ELF-1 (cell line): ENCODE measurements at places on chromosomes 16 and 17.

DNA sequence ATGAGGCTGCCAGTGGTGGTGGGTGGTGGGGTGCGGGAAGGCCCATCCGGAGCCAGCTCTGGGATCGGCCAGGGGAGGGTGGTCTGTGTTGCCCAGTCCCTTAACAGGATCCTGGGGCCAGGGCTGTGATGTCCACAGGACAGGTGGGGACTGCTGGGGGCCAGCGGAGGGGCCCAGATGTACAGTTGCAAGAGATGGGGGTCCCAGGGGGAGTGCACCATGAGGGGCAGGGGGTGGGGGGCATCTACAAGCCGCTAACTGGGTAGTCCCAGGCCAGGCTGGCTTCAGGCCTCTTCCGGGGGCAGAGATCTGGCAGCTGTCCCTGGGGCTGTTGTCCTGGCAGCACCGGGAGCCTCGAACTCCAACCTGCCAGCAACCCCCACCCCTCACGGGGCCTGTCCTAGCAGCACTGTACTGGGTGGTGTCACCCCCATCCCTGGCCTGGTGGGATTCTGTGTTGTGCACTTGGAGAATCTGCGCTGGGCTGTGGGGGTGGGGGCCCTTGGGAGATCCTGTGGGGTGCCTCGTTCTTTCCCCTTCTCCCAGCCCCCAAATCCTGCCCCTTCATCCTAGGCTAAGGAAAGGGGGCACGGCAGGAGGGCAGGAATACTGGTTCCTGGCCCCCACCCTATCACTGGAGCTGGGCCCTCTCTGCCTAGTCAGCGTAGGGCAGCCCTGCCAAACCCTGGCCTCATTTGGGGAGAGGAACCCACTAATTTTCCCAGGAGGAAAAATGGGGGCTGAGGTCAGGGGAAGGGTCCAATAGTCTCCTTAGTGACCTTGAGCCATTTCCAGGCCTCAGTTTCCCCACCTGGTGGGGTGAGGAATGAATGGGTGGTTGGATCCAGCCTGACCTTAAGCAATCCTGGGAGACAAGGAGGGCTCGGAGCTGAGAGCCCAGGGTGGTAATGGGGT lies 1.4 kb downstream of the MTSS2 start:
- DNase-seq: no peak

DNA sequence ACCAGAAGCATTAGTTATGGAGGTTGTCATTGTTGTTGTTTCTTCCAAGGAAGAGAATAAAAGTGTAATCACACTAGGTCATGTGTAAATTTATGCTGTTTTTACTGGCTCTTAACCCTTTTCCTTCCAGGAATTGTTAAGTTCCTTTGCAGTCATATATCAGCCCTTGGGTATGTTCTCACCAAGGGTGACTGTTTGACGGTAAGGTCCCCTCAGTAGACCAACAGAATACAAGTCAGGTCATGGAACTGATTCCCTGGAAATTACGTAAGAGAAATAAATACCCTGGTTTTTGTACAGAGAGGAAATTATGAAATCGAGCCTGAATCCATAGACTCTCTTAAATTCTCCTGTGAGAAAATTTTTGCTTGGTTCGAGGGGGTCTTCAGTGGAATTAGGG lies 11.2 kb upstream of the KCNJ2 start:
- no peak for DNase-seq

- DNase-seq: no peak
Observed at GRCh38 chr16:11314309-11314894, 30.9 kb upstream of the RMI2 start.

DNA sequence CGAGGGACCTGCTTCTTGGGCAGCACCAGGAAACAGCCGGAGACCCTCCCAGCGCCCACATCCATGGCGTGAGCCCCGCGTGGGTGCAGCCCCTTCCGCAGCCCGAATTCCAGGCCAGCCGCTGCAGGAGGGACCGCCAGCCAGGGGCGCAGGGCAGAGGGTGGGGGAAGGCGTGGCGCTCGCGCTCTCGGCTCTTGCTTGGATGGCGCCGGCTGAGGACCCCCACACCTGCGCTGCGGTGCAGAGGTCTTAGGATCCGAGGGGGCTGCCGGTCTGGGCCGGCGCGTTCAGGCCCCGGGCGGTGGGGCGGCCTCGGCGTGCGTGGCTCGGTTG lies 28.8 kb downstream of the ACTG1 start:
- peak; percentile 54 for DNase-seq

DNA sequence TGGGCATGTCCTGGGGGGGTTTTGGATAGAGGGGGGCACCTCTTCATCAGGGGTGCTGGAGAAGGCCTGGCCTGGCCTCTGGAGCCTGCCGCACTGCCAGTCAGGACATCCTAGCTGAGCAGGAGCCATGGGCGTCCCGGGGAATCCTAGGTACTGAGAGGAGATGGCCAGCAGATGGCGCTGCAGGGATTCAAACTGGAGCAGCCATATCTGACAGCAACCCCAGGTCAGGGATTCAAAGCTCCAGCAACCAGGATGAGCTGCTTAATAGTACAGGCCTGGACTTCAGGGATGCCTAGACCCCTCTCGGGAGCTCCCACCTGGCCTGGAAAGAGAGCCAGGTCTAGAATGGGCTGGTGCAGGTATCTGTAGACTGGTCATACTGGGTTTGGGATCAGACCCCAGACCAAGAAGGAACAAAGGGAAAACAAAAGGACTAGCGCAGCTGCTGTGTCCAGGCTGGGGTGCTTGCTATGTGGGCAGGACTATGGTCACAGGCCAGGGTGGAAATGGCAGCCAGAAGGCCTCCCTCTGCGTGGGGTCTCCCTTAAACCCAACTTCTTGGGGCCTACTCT lies 306.9 kb upstream of the RBFOX1 start:
- peak; percentile 94 for DNase-seq

DNA sequence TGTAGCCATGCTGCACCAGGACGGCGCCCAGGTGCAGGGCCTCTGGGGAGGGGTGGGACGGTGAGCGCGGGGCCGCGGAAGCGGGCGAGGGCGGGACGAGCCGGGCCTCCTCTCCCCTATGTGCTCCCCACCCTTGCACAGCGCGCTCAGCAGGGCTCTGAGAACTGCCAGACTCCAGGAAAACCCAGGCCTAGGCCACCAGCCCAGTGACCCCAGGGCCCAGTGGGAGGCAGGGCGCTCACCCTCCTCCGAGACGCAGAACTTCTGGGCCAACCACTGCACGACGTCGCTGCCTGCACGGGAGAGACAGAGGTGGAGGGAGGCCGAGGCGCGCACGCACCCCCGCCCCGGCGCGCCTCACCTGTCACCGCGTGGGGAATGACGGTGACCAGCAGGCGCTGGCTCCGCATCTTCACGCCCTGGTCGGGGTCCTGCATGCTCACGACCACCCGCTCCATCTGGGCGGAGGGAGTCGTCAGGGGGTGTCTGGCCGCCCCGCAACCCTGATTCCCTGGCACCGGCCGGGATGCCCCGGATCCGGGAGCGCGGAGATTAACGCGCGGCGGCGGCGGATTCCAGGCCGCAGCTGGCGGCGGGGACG lies 603 bp downstream of the RGS11 start:
- DNase-seq: no peak

DNA sequence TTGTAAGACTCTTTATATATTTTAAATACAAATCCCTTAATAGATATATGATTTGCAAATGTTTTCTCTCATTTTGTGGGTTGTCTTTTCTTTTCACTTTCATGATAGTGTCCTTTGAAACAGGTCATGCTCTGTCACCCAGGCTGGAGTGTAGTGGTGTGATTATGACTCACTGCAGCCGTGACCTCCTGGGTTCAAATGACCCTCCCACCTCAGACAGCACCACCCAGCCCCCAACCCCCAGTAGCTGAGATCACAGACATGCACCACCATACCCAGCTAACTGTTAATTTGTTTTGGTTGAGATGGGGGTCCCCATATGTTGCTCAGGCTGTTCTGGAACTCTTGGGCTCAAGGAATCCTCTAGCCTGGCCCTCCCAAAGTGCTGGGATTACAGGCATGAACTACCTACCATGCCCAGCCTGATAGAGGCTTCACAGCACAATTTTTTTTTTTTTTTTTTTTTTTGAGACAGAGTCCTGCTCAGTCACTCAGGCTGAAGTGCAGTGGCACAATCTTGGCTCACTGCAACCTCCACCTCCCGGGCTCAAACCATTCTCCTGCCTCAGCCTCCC lies 18.5 kb upstream of the TMIGD1 start:
- DNase-seq: no peak

DNA sequence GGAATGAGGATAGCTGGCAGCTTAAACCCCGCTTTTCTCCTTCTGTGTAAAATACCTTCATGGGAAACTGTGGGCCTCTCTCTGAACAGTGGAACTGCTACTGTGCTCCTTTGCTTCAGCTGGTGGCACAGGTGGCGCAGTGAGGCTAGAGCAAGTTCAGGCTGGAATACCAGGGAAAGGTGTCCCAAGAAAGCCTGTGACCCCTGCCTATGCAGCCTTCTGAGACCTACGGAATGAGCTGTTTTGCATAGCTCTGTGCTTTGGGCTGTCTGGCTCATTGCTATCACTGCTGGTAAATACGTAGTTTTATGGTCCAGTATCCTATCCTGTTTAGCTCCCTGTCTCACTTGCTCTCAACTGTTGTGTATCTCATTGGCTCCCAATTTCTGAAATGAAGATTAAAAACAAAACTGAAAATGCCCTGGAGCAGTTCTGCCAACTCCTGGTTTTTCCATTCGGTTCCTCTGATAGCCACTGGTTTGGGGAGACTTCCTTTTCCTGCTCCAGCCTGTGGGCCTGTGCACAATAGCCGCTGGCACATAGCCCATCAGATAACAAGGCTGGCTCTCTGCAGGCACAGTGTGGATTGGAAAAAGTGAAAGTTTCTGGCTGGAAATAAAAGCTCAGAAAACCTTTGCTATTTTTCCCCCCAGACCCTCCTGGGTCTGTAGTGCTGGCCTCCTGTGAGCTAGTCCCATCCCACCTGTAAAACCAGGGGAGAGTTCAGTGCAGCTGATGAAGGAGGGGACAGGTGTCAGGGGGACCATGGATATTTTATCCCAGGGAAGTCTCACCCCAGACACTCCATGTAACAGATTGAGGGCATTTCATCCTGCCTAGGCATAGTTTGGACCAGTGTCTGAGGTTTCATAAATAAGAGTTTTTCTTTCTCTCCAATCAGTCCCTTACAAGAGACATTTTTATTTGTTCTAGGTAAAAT lies 24.0 kb downstream of the LIMD2 start:
- DNase-seq: no peak
